NCI-H460 (cell line): ENCODE measurements at places on chromosomes 2 and 18. TPM values are rescaled to one million over a fixed set of nuclear protein-coding genes. Genes with fewer than 3 reads are reported as not detected.

Gene FEV
- total RNA-seq, result not detected in 2 replicates

Gene B4GALT6
- 17.4 and 21.4 TPM in 2 replicates for total RNA-seq

Gene ERCC3
- 34.2 and 42.1 TPM in 2 replicates for total RNA-seq

Gene DSG4
- total RNA-seq, result not detected in 2 replicates

Gene AQP12B
- not detected in 2 replicates for total RNA-seq

Gene POMC
- not detected in 2 replicates for total RNA-seq

Gene GPR35
- total RNA-seq, result 0.10 and 0.38 TPM in 2 replicates

Gene NXPH2
- total RNA-seq, result 0.66 and 0.89 TPM in 2 replicates

Gene TTN
- 2.0 and 2.6 TPM in 2 replicates for total RNA-seq

Gene SPDYA
- total RNA-seq, result 0.23 and 0.30 TPM in 2 replicates

Gene PID1
- 23.7 and 24.8 TPM in 2 replicates for total RNA-seq

Gene DYSF
- total RNA-seq, result 3.4 and 3.9 TPM in 2 replicates

Gene NT5DC4
- not detected in 2 replicates for total RNA-seq

Gene CFC1
- not detected in 2 replicates for total RNA-seq
